ENCODE measurements at places on chromosomes 11 and 22.

- no peak for DNase-seq
These were observed 4.0 kb downstream of the VSTM5 start for GRCh38 chr11:93846411-93846810.

- no peak for DNase-seq
These were observed 2.6 kb downstream of the CYTH4 start for GRCh38 chr22:37284805-37285355.

DNA sequence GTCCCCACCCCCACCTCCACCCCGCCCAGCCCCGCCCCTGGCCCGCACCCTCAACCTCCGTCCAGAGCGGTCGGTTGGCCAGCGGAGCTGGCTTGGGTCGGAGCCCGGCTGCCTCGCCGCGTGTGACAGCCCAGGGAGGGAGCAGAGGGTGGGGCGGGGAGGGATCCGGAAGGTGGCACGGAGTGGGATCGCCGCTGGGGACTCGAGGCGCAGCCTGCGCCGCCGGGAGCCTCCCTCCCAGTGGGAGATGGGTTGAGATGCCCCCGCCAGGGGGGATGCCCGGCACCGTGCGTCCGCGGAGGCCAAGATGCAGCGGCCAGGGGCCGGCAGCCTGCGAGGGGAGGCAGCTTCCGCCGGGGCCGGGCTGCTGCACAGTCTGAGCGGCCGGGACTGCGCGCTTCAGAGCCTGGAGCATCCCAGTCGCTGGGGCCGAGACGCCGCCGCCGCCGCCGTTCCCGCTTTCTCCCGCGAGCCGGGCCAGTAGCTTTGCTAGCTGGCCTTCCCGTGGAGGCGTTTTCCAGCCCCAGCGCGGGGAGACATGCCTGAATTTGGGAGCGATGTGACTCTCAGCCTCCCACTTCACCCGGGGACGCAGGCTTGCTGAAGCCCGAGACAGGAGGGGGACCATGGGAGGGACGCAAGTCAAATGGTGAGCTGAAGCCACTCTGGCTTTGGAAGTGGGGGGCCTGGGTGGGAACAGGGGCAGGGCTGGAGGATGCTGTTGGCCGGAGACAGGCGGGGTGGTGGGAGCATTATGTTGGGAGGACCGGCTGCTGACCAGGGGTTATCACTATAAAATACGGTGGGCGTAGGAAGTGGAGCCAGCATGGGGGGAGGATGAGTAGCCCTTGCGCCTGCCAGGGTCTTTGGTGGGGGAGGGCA lies 40.2 kb downstream of the DIXDC1 start:
- DNase-seq = peak; percentile 61

DNA sequence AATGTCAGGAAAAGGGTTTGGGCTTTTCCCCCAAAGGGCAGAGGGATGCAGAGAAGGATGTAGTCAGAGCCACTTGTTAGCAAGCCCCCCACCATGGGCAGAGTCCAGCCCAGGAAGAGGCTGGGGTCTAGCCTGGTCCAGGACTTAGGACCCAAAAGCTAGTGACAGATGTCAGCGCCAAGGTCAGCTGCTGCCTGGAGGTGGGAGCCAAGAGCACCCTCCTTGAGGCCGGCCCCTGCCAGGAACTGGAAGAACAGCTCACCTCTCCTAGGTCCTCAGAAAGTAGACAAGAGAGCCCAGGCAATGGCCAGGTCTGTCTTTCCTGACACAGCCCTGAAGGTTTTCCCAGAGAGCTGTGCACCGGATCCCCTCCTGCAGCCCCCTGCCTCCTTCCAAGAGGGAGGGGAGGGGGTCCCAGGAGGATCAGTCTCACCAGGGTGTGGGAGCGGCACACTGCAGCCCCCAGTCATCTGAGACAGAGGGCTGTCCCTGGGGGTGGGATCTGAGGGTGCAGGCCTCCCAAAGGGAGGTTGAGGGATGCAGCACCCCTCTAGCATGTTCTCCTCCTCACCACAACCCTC lies 14.6 kb upstream of the ARHGEF17 start:
- DNase-seq = no peak

- DNase-seq = no peak
These were observed 310.8 kb downstream of the DDX10 start for GRCh38 chr11:108975641-108976071.

All from ELF-1 (cell line).